Nephron progenitor cell (in vitro differentiated cells): ENCODE measurements at places on chromosomes 7 and 10.

DNA sequence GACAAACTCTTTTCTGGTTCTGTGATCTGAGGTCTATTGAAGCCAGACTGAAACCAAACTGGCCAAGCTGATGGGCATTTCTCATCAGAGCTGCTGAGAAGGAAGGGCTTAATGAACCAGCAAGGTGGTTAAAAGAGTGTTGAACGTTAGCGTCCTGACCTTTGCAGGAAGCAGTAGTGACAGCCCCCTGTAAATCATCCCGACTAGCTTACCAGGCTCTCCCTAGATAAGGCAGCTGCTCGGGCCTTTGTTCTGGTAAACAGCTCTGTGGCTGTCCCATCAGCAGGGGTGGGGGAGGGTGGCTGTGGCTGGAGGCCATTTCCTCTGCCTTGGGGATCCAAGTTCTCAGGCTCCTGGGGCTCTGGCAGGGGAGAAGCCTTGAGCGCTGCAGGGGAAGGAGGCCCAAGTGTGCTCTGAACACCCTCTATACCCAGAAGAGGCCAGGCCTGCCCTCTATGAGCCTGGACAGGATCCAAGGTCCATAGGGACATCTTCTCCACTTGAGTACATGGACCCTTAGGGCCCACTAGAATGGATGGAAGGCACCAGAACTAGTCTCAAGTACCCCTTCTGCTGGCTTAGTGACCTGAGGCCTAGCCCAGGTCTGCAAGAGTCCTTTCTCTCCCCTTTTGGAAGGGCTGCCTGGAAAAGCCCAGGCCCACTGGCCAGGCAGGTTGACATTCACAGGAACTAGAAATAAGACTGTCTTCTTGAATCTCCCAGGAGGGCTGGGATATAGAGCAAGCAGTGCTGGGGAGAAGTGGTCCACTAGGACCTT, 134.6 kb downstream of the ARHGAP22 start:
- DNase-seq = peak; percentile 68

GRCh38 chr10:94680544-94680943, 3.0 kb upstream of the CYP2C18 start:
- DNase-seq = no peak

DNA sequence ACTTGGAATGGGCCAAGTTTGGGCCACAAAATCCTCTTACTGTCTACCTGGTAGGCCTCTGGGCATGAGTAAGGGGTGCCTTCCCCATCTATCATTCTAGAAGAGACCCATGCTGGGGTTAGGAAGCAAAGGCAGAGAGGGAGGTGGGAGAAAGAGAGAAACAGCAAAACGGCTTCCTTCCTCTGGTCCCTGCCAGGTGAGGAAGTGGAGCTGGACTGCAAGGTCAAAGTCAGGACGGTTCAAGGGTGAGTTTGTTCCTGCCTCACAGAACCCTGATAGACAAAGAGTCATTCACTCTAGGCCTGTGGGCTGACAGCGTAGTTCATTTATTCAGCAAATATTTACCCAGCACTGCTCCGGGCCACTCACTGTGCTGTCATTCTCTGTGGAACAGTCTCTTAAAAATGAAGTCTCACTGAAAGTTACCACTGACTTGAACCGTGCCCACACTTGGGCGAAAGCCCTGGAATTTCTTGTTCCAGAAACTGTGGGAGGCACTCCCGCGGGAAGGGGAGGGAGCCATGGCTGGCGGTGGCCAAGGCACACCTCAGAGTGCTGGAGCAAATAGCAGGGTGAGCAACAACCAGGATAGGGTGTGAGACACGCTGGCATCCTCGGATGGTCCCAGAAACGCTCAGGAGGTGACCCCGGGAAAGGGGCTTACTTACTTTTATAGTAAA, 26.2 kb upstream of the ECHDC3 start:
- DNase-seq = no peak

DNA sequence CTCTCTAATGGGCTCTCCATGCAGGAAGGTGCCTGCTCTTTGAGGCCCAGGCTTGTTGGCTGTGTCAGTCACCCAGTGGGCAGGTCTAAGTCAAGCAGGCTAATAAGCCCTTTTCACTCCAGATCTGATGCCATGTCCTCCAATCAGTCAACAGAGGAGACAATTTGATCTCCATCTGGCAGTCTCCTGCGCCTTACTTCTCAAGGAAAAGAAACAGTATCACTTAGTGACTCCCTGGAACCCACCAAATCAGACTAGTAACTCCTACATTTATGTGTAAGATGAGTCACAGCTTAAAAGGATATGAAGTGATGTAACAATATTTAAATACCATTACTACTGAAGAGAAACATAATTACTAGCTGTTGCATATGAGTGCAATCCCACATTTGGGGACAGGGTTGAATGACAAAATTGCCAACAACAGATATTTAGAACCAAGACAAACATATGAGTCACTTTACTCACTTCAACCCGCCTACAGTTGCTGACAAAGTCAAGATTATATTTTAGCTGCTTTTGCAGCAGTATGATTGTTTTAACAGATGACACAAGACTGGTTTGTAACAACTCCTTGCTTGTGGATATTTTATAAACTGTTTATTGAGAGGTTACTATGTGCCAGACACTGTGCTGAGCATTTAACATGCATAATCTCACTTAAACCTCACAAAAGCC, 72.1 kb downstream of the USP6NL start:
- no peak for DNase-seq

GRCh38 chr10:71590781-71591350, 128.7 kb downstream of the C10orf105 start:
- no peak for DNase-seq

DNA sequence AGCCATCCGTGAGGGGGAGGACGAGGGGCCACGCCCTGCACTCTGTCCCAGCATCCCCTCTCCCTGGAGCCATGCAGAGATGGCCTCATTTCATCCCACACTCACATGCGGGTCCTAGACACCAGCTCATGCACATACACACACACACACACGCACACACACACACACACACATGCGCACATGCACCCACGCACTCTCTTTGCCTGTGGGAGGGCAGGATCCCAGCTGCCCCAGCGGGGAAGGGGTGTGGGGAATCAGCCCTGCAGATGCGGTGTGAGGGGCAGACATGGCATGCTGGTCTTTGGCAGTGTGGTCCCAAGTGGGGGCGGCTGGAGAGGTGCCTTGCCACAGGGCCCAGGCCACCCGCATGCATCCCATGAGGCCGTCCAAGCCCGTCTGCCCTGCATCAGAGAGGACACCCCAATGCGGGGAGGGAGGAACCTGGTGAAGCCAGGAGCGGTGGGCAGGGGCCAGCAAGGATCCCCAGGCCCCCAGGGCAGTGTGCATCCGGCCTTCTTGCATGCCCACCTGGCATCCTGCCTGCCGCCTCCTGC, 68.1 kb downstream of the LHPP start:
- no peak for DNase-seq

- no peak for DNase-seq
Observed at GRCh38 chr7:46713868-46714596, 793.0 kb upstream of the IGFBP3 start.

- DNase-seq = no peak
Observed at GRCh38 chr7:92709150-92709549, 119.0 kb upstream of the FAM133B start.

GRCh38 chr7:70069977-70070376, 471.7 kb downstream of the AUTS2 start:
- no peak for DNase-seq

- DNase-seq = no peak
Observed at GRCh38 chr7:146764458-146764857, 647.9 kb downstream of the CNTNAP2 start.

GRCh38 chr10:58089739-58090138, 178.0 kb downstream of the IPMK start:
- DNase-seq = no peak

DNA sequence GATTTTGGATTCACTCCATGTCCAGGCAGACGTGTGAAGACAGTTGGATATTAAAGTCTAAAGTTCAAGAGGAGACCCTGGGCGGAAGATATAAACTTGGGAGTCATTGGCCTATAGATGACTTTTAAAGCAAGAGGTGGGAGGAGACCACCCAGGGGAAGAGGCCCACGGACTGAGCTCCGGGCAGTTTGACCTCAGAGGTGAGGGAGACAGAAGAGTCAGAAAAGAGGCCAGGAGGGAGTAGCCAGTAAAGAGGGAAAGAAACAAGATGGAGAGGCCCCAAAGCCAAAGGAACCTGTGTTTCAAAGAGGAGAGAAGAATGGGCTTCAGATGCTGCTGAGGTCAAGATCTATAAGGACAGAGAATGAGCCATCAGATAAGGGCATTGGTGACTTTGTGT, 11.4 kb downstream of the CARD11 start:
- DNase-seq = no peak

DNA sequence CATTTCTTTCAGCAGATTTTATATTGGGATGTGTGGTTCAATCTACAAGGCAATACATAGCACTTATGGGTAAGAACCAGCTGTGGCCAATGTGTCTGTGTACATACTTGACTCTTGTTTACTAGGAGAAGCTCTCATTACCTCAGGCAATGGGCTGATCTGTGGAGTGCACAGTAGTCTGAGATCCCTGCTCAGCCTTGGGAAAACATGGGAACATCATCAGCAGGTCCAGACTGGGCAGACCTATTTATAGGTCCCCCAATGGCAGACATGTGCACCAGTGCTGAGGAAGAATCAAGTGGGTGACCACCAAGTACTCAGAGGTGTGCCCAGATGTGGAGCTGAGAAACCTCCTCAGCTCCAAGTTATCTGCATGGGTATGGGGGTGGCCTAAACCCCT, 349.7 kb downstream of the KIF20B start:
- DNase-seq = no peak

GRCh38 chr10:43419997-43420368, 11.0 kb upstream of the HNRNPF start:
- DNase-seq = no peak

DNA sequence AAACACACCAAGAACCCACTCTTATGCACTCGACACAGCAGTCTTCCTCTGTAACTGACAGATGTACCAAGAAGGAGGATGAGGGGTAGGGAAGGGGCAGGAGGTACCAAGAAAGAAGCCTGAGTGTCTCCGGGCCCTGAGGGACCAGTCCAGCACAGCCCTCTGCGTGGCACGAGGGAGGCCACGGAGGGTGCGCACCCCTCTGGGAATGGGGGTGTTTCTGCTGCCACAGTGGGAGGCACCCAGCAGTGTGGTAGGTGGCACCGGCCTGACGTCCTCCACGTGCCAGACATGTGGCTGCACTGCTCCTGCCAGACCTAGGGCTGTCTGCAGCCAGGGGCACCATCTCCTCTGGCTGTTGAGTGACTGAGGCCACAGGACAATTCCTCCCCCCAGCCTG, 154.3 kb downstream of the ZMYND11 start:
- no peak for DNase-seq

DNA sequence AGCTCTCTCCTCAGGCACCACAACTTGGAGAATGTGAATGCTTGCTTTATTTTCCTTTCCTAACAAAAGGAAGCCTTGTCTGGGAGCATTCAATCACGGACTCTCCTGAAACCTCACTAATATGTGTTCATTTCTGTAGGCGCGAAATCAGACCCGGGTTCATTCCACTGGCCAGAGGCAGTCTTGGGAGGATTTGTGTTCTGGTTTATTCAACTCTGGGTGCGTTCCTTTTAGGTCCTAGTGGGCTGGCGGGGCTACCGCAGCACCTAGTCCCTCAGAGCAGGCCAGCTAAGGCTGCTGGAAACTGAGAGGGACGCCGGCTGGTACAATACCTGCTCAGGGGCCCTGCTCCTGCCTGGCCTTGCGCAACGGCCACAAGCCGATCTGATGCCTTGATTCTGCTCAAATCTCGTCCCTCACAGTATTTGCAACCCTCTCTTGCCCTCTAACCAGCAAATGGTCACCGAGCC, 7.5 kb downstream of the HOXA4 start:
- DNase-seq = no peak

DNA sequence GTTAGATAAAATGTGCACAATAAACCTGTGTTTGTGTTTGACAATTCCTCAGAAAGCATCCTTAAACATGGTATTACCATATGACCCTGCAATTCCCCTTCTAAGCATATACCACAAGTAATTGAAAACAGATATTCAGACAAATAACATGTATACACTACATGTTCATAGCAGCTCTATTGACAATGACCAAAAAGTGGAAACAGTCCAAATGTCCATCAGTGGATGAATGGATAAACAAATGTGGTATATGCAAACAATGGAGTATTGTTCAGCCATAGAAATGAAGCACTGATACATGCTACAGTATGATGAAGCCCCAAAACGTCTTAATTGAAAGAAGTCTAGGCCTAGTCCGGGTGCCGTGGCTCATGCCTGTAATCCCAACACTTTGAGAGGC, 280.1 kb downstream of the OTUD1 start:
- no peak for DNase-seq

DNA sequence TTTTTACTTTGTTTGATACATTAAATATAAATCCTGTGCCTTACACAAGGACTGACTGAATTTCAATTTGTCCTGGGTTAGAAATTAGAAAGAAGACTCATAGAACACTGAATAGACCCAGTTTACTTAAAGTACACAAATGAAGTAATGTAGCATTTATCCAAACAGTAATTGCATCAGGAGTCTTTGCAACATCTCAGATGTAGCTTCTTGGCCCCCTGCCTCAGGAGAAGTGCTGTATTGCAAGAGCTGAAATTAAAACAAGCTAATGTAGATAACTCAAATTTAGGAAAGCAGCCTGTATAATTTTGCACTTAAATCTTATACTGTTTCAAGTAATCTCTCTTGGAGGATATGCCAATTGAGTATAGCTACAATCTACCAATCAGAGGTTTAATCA, 54.3 kb upstream of the KCND2 start:
- no peak for DNase-seq

GRCh38 chr7:139871331-139871730, 42.3 kb downstream of the TBXAS1 start:
- DNase-seq = no peak

GRCh38 chr7:84372155-84372621, 177.6 kb upstream of the SEMA3A start:
- no peak for DNase-seq

DNA sequence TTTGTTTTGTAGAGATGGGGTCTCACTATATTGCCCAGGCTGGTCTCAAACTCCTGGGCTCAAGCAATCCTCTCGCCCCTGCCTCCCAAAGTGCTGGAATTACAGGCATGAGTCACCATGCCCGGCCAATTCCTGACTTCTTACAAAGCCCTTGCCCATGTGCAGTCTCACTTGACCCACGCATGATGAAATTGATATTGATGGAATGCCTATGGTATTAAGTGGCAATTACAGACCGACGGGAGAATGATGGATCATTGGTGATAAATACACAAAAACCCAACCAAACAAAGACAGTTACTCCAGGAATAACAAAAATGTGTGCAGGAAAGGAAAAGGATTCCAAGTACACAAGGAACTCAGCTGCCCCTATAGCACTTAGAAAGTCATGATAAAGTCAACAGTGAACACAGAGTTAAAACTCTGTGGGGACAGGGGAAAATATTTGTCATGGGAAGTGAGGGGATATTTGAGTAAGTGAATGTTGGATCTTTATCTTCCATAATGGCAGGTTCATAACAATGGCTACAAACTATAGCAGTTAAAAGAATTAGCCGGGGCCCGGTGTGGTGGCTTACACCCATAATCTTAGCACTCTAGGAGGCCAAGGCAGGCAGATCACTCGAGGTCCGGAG, 21.6 kb downstream of the HIP1 start:
- DNase-seq = no peak

GRCh38 chr7:120941064-120941463, 9.5 kb upstream of the ING3 start:
- DNase-seq = no peak
